A549 treated with CpdA at 1 μM for 4 hours (cell line): ENCODE measurements at places on chromosomes 6 and 20. TPM values are rescaled to one million over a fixed set of nuclear protein-coding genes. Genes with fewer than 3 reads are reported as not detected.

Gene POU5F1
- 2.5 to 5.1 TPM (median 3.6 TPM) in 5 replicates for total RNA-seq

Gene TNF
- 0.06 to 0.13 TPM (median 0.07 TPM) in 3 of 5 replicates, not detected in the others for total RNA-seq

Gene EPPIN
- not detected in 5 replicates for total RNA-seq

Gene HSPA12B
- total RNA-seq: 0.17 to 0.52 TPM (median 0.47 TPM) in 5 replicates

Gene VSTM2L
- 5.8 to 9.3 TPM (median 6.3 TPM) in 5 replicates for total RNA-seq

Gene CRISP3
- not detected in 5 replicates for total RNA-seq

Gene BMP6
- total RNA-seq: 12.4 to 19.8 TPM (median 17.9 TPM) in 5 replicates
